ENCODE measurements at places on chromosomes 2 and 18. TPM values are rescaled to one million over a fixed set of nuclear protein-coding genes. Genes with fewer than 3 reads are reported as not detected.

VIL1 gene
- 305 TPM for total RNA-seq

IL36RN gene
- 0.13 TPM for total RNA-seq

DCDC2C gene
- not detected for total RNA-seq

BCL11A gene
- 47.9 TPM for total RNA-seq

GALNT5 gene
- total RNA-seq, result 1.2 TPM

CROCC2 gene
- 0.36 TPM for total RNA-seq

GRCh38 chr2:16653799-16654198 is 11.8 kb downstream of the CYRIA start:
- no peak for DNase-seq

DNA sequence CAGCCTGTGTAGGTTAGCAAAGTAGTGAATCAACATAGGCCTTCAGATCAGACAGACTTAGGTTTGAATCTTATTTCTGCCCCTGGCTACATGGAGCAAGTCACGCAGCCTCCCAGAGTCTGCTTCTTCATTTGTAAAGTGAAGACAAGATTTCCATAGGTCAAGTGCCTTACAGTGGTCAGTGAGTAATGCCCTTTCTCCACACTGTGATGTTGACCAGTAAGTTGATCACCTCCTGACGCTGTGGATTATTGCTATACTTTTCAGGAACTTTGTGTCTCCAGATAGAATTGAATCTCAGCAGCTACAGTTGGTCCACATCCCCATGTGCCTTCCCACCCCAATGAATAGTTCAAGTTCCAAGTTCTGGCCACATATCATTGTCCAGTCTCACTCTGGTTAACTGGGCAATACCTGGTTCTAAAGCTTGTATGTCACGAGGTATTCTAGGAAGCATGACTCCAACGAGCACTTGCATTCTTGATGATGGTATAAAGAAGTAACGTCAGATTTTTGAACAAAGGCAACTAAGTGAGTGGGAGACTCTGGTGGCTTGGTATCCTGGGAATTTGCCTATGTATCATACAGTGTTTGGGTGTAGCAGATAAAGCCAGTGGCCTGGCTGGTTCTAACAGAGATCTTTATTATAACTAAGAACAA is 2.1 kb upstream of the CLIP4 start:
- no peak for DNase-seq

DNA sequence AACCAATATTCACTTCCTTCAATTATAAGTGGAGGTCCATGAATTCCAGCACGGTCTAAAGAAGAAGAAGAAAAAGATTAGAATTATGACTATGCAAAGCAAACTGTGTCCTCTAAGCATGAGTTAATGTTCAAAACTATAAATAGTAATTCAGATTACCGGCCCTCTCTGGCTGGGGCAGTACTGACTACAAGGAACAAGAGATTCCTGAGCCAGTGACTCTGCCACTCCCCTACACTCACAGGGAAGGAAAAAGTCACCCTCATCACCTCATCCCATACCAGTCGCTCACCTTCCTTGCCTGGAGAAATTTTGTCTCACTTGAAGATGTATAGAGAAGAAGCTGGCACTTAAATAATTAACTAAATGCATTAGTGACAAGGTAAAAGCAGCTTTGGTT is 56.5 kb upstream of the CD302 start:
- no peak for DNase-seq

- no peak for DNase-seq
Measured at GRCh38 chr2:29334706-29335105, 219.5 kb downstream of the CLIP4 start.

- no peak for DNase-seq
Measured at GRCh38 chr2:191705084-191705483, 27.1 kb downstream of the NABP1 start.

DNA sequence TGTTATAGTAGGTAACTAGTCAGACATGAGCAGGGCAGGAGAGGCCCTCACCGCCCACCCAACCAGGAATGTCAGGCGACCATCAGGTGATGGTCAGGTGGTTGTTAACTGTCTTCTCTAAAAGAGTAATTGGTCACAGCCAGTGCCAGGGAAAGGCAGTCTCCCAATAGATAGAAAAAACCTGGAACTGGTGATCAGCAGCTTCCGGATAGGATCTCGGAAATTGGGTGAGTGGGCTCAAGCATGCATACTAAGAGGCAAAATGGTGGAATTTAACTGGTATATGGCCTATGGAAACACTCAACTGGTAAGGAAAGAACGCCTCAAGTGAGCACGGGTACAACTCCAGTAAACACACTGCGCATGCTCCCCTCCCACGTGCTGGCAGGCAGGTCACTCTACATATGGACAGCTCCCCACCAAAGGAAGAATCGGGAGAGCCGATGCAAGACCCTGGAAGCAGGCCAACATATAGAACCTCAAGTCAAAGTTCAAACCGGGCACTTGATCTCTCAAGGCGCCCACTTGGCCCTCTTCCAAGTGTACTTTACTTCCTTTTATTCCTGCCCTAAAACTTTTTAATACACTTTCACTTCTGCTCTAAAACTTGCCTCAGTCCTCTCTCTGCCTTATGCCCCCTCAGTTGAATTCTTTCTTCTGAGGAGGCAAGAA is 43.5 kb upstream of the TMEM131 start:
- DNase-seq, result no peak

DNA sequence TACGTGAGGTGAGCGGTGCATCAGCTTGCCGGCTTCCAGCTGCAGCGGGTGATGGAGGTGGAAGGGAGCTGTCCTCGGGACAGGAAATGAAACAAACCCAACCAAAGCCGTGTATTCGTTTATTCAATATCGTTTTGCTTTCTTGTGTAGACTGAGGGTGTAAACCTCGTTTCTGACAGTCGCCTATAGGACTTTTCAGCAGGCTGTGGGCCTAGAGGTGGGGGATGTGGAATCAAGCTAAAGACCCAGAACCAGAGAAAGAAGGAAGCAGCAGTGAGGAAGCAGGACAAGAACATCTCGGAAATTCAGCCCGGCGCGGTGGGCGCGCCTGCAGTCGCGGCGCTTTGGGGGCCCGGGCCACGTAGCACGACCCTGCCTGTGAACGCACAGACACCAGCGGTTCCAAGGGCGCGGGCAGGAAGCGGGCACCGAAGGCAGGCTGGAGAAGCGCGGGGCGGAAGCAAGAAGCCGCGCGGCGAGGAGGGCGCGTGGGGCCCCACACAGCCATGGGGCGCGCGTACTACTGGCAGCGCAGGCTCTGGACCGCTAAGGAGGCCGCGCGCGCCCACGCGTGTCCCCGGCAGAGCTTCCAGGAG is 755 bp upstream of the ATP9B start:
- no peak for DNase-seq

DNA sequence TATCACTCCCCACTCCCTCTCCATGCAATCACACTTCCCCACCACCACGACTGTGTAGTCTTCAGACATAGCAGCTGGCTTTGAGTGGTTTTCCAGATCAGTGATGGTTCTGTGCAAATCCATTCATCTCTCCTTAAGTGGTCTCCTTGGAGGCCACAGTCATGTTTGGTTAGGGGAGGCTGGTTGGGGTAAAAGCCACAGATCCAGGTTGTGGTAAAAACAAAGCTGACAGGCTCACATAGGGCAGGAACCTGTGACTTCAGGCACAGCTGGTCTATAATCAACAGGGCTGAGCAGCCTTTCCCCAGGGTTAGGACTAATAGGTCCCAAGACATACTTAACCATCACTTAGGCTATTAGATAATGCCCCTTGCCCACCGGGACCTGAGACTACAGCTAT is 46.2 kb upstream of the FZD7 start:
- no peak for DNase-seq

GRCh38 chr18:79423211-79424007 is 27.7 kb downstream of the NFATC1 start:
- no peak for DNase-seq

DNA sequence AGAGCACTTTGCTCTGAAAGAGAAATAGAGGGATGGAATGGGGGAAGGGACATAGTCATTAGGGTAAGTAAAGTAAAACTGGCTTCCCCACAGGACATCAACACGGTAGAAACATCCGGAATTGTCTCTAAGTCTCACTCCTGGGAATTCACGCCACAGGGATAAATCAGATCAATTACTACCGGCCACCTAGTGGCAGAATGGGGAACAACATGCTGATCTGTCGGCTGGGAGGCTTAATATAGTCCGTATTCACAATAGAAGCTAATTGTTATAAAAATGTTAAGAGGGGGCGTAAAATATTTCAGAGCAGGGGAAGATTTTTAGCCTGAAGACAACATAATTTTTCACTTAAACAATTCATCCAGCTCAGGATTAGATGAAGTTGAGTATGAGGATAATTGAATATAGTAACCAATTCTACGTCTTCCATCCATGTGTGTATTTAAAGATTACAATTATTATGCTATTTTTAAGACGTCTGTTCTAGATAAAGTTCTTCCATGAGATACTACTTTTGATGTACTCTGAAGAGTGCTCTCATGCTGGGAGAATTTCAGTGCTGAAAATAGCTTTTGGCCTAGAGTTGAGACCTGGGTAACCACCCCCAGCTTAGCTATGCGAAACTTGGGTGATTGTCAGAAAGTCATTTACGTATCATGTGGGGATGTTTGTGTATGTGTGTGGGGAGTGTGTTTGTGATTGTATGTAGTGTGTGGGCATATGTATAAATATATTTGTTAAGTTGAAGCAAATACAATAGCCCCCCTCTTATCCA is 65.7 kb downstream of the LRRTM1 start:
- DNase-seq, result no peak

- no peak for DNase-seq
Measured at GRCh38 chr18:31190919-31191318, 28.3 kb upstream of the DSC1 start.

Measured in progenitor cell of endocrine pancreas (in vitro differentiated cells).